Fibroblast of pulmonary artery (primary cell): ENCODE measurements at places on chromosomes 2 and 18.
A peak's percentile ranks its signal among the peaks of the same experiment; 100 is the strongest.

GRCh38 chr2:1548910-1549673, 135.8 kb downstream of the TPO start:
- no peak for DNase-seq

DNA sequence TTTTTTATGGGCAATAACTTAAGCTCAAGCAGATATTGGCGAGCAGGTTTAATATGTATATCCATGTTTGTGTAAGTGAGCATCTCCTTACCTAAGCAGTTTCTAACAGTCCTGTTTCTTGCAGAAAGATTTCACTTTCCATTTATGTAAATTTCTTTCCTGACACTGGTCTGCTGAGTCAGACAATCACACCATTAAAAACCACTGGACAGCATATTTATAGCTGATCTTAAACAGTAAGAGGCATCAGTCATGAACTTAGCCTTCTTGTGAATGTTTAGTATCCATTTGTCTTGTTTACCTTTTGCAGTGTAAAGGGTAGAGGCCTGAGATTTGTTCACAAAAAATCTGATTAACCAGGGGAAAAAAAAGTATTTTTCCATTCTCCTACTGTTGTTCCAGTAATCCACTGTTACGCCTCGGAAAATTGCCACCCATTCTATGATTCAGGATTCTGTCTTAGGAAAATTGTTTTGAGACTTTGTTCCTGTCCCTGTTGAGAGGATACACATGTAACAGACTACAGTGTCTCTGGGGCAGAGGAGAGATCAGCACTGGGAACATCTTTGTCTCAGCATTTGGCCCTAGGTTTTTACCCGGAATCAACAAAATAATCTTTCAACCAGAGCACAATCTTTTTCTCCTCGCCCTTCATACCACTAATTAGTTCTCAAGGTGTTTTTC, 521.0 kb upstream of the NRP2 start:
- DNase-seq, result no peak

DNA sequence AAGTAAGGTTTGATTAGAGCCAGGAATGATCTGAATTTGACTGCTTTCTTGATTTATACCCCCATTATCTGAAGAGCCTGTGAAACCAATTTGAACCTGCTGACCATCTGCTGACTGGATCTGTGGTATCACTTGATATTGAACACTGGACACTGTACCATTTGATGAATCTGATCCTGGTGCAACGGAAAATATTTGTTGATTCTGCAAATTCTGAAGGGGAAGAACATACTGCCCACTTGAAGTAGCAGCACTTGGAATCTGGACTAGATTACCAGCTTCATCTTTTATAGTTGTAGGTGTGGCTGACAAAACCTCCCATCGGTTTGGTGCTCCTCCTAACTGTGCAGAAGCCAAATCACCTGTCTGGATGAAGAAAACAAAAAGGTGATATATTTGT, 9.3 kb downstream of the SP3 start:
- no peak for DNase-seq

- peak; percentile 66 for DNase-seq
Measured at GRCh38 chr18:6521803-6522418, 107.2 kb upstream of the L3MBTL4 start.

- peak; percentile 58 for DNase-seq
Measured at GRCh38 chr2:26769089-26769761, 5.1 kb downstream of the SLC35F6 start.

GRCh38 chr18:54718408-54718773, 109.9 kb upstream of the RAB27B start:
- no peak for DNase-seq

DNA sequence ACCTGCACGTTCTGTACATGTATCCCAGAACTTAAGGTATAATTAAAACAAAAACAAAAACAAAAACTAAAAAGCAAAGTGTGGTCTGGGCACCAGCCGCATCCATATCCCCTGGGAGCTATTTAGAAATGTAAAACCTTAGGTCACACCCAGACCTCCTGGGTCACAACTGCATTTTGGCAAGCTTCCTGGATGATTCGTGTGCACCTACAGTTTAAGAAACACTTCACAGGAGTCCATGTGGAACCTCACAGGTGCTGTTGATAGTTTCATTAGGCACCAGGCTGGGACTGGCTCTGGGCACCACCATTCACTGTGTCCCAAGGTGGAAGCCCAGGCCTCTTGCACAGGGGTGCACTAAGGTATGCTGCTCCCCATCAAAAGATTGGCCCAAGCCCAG, 103.6 kb upstream of the BOD1L2 start:
- DNase-seq, result no peak

DNA sequence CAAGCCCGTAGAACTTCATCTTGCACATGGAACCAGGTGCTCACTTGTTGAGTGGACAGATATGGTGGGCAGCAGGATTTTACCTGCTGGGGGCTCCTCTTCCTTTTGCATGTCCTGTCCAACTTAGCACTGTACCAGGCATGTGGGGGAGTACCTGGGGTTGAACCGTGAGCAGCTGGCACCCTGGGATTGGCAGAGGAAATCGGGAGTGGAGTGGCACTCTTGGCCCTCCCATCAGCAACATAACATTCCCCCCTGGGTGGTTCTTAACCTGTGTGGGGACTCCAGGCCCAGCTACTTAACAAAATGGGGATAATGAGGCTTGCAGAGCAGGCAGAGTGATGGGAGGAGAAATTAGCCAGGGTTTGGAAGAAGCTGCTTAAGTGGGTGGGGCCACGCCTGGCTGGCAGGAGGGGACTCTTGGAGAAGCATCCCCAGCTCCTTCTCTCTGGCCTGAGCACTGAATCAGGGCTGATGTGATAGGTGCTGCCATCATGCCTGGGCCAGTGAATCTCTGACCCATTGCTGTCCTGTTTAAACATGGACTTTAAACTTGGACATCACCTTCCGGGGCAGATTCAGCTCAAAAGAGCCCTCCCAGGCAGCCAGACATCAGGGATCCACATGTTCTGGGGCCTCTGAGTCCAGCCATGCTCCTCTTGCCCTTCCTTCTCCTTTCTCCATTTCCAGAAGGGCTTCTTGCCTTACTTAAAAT, 15.5 kb downstream of the FOSL2 start:
- DNase-seq, result no peak

DNA sequence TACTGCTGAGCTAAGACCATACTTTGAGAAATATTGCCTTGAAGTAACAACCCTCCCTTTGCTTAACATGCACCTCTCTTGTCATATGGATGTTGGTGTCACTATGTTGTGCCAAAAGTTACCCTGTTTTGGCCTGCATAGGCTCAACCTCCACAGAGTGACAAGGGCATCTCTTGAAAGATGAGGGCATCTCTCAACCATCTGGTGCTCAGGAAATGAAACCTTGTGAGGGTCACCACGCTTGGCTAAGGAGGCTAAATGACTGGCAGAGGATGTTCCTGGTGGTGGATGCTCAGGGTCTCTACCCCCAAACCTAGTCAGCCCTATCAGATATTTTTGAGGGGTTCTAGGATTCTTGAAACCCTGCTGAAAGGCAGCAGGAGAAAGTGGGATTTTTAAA, 2.3 kb downstream of the LHCGR start:
- no peak for DNase-seq

GRCh38 chr2:235358981-235359471, 134.8 kb upstream of the AGAP1 start:
- DNase-seq, result no peak

DNA sequence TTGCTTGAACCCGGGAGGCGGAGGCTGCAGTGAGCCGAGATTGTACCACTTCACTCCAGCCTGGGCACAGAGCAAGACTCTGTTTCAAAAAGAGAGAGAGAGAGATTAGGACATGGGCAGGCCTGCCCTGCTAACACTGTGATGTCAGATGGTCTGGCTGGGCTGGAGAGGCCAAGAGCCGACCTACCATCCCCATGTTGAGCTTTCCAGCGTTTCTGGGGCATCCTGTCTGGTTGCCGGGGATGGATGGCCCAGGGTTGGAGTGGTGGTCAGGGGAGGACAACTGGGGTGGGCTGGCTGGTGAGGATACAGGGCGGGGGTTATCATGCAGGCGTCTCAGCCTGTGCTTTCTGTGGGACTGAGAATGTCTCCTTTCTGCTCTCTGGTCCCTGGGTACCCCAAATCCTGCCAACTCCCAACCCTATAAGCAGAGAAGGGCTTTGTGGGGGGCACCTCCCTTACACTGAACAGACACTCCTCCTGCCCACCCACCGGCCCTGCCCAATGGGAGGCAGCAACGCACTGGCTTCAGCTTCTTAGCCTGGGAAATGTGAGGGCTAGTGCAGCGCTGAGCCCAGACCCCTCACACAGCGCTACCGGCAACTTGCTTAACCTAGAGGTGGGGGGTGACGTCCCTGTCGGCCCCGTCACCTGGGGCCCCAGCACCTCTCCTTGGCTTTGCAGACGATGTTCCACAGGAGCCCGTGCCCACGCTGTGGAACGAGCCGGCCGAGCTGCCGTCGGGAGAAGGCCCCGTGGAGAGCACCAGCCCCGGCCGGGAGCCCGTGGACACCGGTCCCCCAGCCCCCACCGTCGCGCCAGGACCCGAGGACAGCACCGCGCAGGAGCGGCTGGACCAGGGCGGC, 5.4 kb downstream of the SNORC start:
- no peak for DNase-seq

- no peak for DNase-seq
Measured at GRCh38 chr2:210268281-210268680, 43.0 kb upstream of the ACADL start.

DNA sequence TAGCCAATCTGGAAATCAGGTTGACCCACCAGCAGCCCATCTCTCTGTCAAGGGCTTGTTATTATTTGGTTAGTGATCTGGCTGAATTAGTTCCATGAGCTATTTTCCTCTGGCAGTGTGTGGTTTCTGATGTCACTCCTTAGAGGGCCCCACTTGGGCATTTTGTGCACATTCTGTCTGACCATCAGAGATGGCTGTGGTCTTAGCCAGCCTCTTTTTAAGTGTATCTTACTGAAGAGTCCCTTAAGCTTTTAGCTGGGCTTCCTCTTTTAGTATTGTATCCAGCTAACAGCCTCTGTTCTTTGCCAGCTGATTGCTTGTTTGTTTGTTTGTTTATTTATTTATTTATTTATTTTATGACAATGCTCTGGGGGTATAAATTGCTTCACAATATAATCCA, 951.1 kb upstream of the CNTNAP5 start:
- no peak for DNase-seq

GRCh38 chr18:31596081-31596872, 4.6 kb downstream of the TTR start:
- no peak for DNase-seq

DNA sequence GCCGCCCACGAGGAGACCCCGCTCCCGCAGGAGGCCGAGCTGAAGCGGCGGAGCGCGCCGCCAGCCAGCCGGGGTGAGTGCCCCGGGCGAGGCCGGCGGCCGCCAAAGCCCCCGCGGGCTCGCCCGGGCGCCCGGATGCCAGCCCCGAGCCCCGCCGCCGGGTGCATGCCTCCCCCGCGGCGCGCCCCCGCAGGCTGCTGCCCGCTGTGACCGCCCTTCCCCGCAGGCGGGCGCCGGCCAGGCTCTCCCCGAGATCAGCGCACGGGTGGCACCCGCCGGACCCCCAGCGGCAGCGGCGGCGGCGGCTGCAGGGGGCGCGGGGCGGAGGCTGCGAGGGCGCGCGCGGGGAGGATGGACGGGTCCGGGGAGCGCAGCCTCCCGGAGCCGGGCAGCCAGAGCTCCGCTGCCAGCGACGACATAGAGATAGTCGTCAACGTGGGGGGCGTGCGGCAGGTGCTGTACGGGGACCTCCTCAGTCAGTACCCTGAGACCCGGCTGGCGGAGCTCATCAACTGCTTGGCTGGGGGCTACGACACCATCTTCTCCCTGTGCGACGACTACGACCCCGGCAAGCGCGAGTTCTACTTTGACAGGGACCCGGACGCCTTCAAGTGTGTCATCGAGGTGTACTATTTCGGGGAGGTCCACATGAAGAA, 470 bp downstream of the KCNF1 start:
- no peak for DNase-seq

DNA sequence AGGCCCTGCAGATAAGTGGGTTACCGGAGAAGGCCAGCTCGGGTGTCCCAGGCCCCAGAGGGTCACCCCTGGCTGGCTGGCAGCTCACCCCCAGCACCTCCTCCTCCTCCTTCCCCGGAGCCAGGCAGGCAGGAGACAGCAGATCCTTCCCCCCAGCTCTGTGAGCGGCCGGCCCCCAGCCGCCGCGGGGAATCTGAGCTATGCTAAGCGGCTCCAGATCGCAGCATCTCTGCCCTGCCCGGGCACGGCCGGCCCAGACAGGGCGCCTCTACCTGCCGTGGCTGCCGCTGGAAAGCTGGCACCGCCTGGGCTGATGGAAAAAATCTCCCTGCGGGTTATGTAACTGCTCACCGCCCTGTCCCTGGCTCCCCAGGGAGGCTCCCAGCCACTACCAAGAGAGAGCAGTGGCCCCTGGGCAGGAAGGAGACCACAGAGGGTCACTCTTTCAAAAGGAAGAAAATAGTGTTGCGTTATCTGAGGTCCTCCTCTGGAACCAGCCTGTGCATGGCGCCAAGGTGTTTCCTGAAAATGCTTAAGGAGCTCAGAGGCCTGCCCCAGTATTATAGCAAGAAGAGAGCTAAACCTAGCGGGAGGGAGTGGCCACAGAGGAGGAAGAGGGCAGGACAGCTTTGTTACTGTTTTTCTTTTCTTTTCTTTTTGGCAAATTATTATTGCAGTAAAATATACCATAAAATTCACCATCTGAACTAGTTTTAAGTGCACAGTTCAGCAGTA, 179.0 kb downstream of the SMAD7 start:
- DNase-seq, result no peak

- no peak for DNase-seq
Measured at GRCh38 chr2:62343636-62344337, 147.9 kb downstream of the B3GNT2 start.

DNA sequence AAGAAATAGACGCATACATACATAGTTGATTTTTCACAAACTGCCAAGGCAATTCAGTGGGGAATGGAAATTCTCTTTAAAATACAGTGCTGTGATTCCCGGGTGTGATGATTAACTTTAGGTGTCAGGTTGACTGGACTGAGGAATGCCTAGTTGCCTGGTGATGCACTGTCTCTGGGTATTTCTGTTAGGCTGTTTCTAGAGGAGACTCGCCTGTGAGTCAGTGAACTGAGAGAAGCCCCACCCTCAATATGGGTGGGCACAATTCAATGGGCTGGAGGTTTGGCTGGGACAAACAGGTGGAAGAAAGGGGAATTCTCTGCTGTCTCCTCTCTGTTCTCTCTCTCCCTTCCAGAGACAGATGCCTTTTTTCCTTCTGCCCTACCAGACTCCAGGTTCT, 187.6 kb downstream of the ARHGAP28 start:
- no peak for DNase-seq
